ENCODE measurements at places on chromosomes 12 and 14.

GRCh38 chr12:19220852-19221466 is 91.4 kb downstream of the PLEKHA5 start:
- DNase-seq = no peak

- peak; percentile 55 for DNase-seq
These were observed 409.5 kb downstream of the SLC6A15 start for GRCh38 chr12:84502907-84503787.

- DNase-seq = no peak
These were observed 457.7 kb upstream of the TMPO start for GRCh38 chr12:98057701-98058100.

- peak; percentile 92 for DNase-seq
These were observed at the start of gene LRP10 for GRCh38 chr14:22871224-22872032. TSS of gene LRP10 (plus strand) at chr14:22871740. CDS start at chr14:22872304, 564 bp downstream.

DNA sequence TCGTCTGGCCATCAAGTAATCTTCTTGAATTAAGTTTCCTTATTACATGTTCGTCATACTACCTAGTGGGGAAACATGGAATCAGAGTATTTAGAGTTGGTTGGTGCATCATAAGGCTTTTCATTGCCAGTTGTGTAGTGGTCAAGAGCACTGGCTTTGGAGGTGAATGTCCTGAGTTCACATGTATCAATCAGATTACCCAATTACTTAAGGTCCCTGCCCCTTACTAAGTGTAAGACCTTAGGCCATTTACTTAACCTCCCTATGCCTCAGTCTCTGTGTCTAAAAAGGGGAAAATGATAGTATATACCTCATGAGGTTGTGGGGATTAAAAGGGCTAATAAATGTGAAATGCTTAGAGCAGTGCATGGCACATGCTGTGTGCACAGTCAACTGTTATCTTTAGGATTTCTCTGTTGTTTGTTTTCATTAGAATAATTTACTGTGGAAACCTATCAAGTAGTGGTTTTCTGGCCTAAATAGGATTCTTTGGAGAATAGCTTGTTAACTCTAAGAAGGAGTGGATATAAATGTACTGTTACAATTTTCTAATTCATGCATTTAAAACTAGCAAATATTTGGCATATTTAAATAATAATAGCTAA is 27.0 kb downstream of the MSRB3 start:
- DNase-seq = no peak

DNA sequence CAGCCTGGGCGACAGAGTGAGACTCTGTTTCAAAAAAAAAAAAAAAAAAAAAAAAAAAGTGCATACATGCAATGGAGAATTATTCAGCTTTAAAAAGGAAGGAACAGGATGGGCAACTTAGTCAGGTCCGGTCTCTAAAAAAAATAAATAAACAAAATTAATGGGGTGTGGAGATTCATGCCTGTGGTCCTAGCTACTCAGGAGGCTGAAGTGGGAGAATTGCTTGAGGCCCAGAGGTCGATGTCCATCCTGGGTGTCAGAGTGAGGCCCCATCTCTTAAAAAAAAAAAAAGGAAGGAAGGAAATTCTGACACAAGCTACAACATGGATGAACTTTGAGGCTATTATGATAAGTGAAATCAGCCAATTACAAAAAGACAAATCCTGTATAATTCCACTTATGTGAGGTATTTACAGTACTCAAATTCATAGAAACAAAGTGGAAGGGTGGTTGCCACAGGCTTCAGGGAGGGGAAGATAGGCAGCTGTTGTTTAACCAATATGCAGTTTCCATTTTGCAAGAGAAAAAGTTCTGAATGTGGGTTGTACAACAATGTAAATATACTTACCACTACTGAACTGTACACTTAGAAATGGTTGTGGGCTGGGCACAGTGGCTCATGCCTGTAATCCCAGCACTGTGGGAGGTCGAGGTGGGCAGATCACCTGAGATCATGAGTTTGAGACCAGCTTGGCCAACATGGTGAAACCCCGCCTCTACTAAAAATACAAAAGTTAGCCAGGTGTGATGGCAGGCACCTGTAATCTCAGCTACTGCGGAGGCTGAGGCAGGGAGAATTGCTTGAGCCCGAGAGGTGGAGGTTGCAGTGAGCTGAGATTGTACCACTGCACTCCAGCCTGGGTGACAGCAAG is 12.3 kb upstream of the APOF start:
- no peak for DNase-seq

GRCh38 chr12:96238336-96239047 is 44.3 kb downstream of the ELK3 start:
- no peak for DNase-seq

DNA sequence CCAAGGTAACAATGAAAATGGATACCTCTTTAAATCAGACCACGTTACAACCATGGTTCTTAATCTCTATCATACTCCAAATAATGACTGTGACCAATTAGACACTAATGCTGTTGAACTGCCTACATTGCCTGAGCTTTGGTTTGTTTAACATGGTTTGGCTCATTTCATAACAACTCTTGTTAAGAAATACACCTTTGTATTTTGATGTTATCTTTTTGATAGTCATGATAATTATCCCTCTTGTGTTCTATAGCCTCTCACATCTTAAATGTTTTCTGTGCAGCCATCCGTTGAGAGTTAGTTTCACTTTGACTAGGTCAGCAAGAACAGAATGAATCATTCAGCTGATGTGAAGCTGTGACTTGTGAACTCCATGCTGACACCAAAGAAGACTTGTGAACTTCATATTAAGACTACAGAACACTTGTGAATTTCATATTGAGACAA is 75.5 kb upstream of the RERGL start:
- DNase-seq = peak; percentile 39

- DNase-seq = no peak
These were observed 14.6 kb upstream of the EIF2B2 start for GRCh38 chr14:74988131-74988530.

Measured in suppressor macrophage treated with lipopolysaccharide for 4 hours (primary cell).